ENCODE measurements at places on chromosomes 4 and X. TPM values are rescaled to one million over a fixed set of nuclear protein-coding genes. Genes with fewer than 3 reads are reported as not detected.

Gene TCEAL8
- 46.1 TPM for total RNA-seq

Gene EMCN
- total RNA-seq, result 67.9 TPM

Gene BMX
- 1.6 TPM for total RNA-seq

Gene SPANXA1
- total RNA-seq, result not detected

Gene GAGE2A
- not detected for total RNA-seq

Gene NXF2B
- total RNA-seq, result not detected

Gene MID1
- 25.5 TPM for total RNA-seq

Gene WDR45
- 52.3 TPM for total RNA-seq

Gene XAGE1B
- not detected for total RNA-seq

Gene RAI2
- total RNA-seq, result 19.9 TPM

Gene WWC2
- 31.5 TPM for total RNA-seq

Gene ASB5
- 1.3 TPM for total RNA-seq

Gene LRCH2
- 5.2 TPM for total RNA-seq

Gene RPL34
- 772 TPM for total RNA-seq

Gene TCEAL2
- total RNA-seq, result 14.5 TPM

Gene HPGDS
- 2.0 TPM for total RNA-seq

Gene MAGEA2B
- total RNA-seq, result not detected

Gene MAP9
- 6.8 TPM for total RNA-seq

Gene CFP
- 10.9 TPM for total RNA-seq

Gene STX18
- total RNA-seq, result 18.2 TPM

Gene GAGE12J
- not detected for total RNA-seq

Gene SPIN4
- 1.6 TPM for total RNA-seq

Gene NUP54
- total RNA-seq, result 20.0 TPM

Gene AADAT
- total RNA-seq, result 1.6 TPM

Gene CYP2U1
- 9.4 TPM for total RNA-seq
